Substantia nigra (tissue), 51 donors: ENCODE measurements at places on chromosomes 16 and 17.

- DNase-seq = no peak
These were observed 174.6 kb downstream of the TOX3 start for GRCh38 chr16:52372313-52372712.

GRCh38 chr16:67088551-67088950 lies 21.2 kb upstream of the PHAF1 start:
- no peak for DNase-seq

DNA sequence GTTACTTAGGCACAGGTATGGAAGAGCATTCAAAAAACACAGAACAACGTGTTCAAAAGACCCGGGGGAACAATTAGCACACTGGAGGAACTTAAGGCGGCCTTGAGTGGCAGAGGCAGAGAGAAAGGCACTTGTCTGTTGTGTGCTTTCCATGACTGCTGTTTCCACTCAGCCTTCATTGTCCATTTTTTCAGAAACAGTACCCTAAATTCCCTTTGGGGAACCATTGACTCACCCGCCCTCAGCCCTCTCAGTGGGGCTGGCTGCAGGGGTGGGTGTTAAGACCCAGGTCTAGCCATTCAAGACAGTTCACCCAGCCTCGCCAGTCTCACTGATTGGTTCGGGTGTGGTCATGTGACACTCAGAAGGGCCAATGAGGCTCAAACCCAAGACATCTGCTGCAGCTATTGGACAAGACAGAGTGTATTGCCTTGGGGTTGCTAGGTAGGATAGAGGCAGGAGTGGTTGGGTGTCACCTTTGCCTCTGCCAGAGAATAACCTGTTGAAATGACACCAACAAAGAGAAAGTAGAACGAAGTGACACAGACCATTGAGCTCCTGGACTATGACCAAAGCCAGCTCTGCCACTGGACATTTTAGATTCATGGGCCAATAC lies 19.6 kb upstream of the CEP20 start:
- DNase-seq = no peak

DNA sequence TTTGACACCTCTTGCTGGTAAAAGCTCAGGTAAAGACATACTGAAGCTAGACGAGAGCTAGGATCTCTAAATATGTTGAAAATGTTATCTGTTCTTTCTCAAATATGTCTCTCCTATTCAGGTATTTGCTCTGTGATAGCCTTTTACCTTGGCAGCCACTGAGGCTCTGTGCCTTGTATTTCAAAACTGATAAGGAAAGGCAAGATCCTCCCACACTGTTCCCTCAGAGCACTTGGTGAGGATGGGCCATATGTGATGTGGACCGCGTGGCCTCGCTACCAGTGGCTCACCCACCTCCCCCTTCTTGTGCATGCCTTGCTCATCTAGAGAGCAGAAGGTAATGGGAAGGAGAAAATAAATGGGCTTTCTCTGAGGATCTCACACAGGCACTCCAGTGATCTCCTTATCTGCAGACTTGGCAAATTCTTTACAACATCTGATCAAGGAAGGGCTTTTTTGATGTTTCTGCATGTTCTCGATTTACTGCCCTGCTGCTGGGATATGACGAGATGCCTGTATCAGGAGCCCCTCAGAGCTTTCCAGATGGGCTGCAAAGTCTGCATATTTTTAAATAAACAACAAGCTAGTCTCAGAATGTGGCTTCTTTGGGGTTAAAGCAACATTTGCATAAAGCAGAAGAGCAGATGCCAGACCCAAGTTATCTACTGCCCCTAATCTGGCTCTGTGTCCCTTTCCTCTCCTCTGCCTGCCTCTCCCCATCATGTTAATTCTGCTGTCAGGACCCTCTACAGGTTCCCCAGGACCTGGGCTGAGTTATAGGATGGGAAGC lies 16.9 kb downstream of the HOXB1 start:
- DNase-seq = no peak

DNA sequence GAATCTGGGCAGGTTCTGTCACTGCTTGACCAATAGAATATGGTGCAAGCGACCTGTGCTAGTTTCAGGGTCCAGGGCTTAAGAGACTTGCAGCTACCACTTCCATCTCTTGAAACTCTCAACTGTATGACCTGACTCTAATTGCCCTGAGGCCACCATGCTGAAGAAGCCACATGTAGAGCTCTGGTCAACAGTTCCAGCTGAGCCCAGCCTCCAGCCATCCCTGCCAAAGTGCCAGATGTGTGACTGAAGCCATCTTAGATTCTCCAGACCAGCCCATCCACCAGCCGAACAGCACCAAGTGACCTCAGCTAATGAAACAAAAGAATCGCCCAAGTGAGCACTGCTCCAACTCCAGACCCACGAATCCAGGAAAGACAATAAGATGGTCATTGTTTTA lies 3.4 kb upstream of the MT2A start:
- no peak for DNase-seq

- no peak for DNase-seq
These were observed 97.5 kb downstream of the METRNL start for GRCh38 chr17:83176623-83177583.

GRCh38 chr16:57233944-57234706 lies 10.9 kb upstream of the ARL2BP start:
- no peak for DNase-seq

- DNase-seq = no peak
These were observed 196.4 kb upstream of the KIF2B start for GRCh38 chr17:53626286-53626685.

GRCh38 chr17:82212331-82213250 lies at the start of gene CCDC57:
Gene CCDC57 (minus strand): TSS chr17:82212842. CDS start chr17:82201944, 10,898 bp downstream.
- DNase-seq = peak; percentile 66

DNA sequence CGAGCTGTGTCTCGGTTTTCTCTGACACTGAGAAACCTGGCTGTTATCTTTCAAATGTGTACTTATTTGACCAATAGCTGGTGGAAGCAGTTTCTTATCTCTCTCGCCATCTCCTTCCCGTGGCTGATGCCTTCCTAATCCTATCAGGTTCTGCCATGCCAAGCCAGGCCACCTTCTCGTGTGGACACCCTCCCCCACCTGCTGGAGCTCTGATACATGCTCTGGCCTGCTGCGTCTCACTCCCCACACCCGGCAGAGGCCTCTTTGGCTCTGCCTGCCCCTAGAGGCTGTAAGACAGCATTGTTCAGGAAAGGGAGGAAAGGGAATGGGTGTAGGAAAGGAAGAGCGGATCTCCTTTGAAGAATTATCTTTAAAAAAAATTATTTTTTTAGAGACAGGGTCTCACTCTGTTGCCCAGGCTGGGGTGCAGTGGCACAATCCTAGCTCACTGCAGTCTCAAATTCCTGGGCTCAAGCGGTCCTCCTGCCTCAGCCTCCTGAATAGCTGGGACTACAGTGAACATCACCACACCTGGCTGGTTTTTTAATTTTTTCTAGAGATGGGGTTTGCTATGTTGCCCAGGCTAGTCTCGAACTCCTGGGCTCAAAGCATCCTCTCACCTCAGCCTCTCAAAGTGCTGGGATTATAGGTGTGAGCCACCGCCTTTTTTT lies 7.5 kb upstream of the ARMC5 start:
- DNase-seq = no peak

DNA sequence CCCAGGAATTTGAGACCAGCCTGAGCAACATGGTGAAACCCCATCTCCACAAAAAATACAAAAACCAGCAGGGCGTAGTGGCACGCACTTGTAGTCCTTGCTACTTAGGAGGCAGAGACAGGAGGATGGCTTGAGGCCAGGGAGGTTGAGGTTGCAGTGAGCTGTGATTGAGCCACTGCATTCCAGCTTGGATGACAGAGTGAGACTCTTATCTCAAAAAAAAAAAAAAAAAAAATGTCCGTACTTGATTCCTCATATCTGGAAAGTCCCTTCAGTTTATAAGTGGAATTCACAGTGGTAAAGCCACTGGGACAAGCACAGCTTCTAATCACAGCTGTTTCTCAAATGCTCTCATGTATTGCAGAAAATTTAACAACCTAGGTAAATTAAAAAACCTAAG lies 78.6 kb upstream of the CREBBP start:
- no peak for DNase-seq

- no peak for DNase-seq
These were observed 25.7 kb downstream of the C17orf100 start for GRCh38 chr17:6677158-6677831.

DNA sequence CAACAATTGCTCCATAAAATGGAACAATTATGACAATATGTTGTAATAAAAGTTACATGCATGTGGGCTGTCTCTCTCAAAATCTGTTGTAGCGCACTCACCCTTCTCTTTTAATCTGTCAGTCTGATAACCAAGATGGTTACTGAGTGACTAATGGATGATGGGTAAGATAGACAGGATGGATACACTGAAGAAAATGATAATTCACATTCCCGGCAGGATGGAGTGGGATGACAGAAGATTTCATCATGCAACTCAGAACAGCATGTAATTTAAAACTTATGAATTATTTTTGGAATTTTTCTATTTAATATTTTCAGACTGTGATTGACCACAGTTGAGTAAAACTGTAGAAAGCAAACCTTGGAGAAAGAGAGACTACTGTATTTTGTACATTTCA lies 30.5 kb downstream of the CDH13 start:
- no peak for DNase-seq

DNA sequence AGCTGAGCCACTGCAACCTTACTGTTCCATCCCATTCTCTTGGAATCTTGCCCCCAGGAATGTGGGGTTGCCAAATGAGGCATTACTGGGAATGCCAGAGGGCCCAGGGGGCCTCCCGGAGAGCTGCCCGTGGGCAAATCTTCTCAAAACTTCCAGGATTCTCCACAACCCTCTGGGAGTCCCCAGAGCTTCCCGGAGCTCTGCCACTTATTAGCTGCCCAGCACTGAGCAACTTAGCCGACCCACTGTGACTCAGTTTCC lies 306.0 kb downstream of the FOXL1 start:
- DNase-seq = no peak

DNA sequence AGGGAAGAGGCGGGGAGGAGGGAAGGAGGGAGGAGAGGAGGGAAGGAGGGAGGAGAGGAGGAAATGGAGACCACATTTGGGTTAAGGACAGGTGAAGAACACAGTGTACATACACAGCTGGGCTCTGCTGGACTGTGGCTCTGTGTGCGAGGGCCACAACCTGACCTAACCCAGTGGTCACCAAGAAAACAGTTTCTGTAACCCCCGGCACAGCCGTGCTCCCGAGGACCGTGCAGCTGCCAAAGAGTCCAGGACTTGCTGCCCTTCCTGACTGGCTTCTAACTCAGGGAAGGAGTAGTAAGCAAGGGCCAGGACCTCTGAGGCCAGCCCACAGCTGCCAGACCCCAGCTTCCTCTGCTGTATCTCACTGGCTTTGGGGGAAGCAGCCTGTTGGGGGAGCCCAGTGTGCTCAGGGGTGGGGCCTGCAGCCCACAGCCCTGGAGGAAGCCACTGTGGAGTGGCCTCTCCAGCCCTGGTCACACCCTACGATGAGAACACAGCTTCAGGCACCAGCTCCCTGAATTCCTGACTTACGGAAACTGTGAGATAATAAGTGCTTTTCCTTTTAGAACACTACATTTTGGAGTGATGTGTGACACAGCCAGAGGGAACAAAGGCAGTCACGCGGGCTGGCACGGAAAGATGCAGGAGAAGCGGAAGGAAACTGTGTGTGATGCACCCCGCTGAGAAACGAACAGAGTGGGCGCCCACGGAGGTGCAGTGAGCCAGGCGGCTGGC lies 32.3 kb downstream of the SLC7A5 start:
- DNase-seq = no peak

GRCh38 chr17:41024697-41025096 lies 2.3 kb downstream of the KRTAP1-5 start:
- DNase-seq = no peak

DNA sequence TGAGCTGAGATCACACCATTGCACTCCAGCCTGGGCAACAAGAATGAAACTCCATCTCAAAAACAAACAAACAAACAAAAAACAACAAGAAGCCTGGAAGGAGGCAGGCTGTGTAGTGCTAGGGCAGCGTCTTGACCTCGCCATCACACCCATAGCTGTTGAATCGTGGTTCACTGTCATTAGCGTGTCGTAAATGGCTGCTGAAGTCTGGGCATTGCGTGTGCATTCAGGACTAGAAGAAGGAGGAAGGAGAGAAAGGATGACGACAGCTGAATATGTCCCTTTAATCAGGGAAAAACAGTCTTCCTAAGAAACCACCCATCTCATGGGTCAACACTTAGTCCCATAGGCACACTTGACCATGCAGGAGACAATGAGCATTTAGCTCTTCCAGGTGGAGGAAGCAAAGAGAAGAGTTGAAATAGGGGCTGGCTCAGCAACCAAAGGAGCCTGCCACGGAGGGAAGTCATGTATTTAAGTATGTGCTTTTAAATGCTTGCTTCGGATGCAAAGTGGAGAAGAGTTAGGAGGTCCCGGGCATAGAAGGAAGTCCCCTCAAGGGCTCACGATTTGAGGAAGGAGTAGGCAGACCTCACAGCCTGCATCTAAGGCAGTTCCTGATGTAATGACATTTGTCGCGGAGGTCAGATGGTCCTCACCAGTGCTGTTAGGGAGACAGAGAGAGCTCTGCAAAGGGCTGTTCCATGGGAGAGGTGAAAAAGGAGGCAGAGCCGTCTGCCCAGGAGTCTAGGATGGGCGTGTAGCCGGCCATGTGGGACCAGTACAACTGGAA lies 8.8 kb downstream of the PRSS22 start:
- DNase-seq = no peak

DNA sequence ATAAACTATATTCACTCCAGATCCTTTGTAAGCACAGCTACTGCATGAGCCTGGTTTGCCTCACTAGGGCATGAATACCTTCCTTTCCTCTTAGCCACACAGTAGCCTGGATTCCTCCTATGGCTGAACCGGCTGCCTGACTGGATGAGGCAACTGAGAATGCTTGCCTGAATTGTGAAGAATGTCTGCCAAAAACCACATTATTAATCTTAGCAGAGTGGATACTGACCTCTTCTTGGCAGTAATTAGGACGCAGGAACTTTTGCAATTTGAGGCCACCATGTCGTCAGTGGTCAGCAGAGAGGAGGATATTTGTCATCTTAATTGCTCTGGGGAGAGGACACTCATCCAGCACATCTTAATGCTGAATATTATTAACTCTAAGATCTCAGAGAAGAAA lies 651.8 kb upstream of the GOT2 start:
- DNase-seq = no peak

DNA sequence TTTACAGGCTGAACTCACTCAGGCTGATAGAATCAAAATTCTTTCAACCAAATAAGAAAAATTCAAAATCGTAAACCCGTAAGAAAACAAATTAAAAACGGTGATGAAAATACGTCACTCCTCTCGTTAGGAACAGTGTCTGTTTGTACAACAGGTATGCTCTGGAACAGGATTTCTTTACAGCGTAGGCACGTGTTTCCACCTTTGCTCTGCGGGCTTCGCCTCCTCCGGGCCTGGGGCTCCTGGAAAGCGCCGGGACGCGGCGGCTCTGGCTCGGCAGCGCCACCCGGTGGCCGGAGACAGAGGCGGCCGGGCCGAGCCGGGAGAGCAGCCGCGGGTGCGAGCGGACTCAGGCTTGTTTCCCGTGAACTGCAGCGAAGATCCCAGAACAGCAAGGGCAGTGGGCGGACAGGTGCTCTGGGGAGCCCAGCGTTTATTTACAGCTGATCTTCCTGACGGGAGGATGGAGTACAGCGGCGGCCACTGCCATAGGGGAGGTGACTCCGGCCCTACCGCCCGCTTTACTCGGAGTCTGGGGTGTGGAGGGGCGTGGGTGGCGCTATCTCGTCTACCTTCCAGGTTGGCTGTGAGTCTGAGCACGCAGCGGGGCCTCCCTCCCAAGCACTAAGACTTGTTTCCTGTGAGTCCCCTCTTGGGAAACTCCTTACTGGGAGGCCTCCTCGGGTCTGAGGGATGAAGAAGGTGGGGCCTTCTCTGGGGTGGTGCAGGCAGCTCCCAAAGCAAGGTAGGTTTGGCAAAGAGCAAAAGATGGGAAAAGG lies 40.5 kb upstream of the ATP2A3 start:
- no peak for DNase-seq

- DNase-seq = no peak
These were observed 17.5 kb downstream of the MARCHF10 start for GRCh38 chr17:62790564-62790986.
